NCI-H2081 treated with DMSO at 0.1 percent for 48 hours (cell line): ENCODE measurements at places on chromosomes 6 and 20.

- DNase-seq: no peak
Observed at GRCh38 chr6:158047563-158048323, 66.1 kb downstream of the SYNJ2 start.

GRCh38 chr6:105111105-105111504 is 68.7 kb downstream of the POPDC3 start:
- no peak for DNase-seq

- DNase-seq: no peak
Observed at GRCh38 chr6:135572051-135572450, 74.5 kb upstream of the AHI1 start.

GRCh38 chr6:11185204-11185842 is 47.1 kb downstream of the NEDD9 start:
- no peak for DNase-seq

DNA sequence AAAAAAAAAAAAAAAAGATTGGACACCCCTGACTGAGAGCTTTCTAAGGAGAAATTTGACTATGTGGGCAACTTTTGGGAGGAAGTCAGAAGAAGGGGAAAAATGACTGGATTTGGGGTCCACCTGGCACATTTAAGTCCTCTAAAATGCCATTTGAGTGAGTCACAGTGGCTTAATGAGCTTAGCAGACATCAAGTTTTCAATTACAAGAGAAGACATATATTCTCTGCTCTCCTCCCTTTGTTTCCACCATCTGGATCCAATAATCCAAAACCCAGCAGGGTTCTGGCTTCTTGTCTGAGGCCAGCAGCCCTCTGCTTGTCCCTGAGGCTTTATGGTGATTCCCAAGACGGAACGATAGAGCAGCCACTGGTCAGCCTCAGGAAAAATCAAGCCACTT is 6.9 kb downstream of the PI3 start:
- DNase-seq: no peak
